ENCODE measurements at places on chromosomes 3 and 15.

DNA sequence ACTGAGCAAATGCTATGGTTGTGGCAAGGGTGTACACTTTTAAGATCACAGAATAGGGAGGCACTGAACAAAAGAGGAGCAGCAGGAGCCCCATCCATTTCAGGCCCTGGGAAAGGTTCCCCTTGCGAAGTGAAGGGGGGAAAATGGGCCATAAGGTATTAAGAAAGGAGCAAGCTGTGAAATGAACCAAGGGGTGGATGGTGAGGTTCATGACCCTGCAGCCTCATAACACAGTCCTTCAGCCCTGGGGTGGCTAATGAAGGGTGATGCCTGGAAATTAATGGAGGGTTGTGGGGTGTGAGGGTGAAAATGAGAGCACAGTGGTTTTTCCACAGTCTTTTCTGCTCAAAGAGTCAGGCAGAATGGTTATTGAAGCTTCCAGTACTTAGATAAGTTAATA is 150.1 kb downstream of the PDZRN3 start:
- DNase-seq, result no peak

DNA sequence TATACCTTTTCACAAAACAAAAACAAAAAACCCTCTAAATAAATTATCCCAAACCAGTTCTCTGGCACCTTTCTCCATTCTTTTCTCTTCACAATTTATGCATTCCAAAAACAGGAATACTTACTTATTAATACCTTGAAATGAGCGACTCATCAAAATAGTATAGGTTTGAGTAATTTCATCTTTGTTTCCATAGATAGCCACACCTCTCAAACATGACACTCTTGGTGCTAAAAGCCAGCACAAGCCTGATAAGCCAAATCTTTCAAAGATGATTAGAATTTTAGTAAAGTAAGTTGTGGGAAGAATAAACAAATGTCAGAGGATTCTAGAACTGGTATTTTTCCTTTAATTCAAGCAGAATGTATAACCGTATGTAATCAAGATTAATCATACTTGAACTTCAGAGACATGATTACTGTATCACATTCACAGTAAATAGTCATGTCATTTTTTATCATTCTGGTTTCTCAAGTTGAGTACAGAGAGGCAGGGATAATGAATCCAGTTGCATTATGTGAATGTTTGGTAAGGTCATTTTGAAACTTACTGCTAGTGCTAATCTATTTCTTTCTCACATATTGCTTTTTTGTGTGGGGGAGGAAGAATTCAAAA is 12.1 kb upstream of the WDR5B start:
- DNase-seq, result no peak

DNA sequence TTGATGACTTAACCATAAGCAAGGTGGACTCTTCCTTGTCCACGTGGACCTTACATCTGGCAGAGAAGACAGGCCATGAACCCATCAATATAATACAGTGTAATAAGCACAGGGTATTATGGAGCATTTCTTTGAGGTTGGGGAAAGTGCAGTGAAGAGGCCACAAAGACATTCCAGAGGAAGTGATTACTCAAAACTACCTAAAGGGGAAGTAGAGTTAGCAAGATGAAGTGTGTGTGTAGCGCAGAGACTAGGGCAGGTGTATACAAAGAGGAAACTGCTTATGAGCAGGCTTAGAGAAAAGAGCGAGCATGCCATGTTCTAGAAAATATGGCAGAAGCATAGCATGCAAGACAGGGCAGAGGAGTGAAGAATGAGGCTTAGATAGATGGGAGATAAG is 17.9 kb downstream of the CP start:
- DNase-seq, result no peak

- no peak for DNase-seq
Measured at GRCh38 chr15:58017869-58018268, 47.6 kb downstream of the ALDH1A2 start.

GRCh38 chr3:901953-902778 is 190.7 kb upstream of the CNTN6 start:
- DNase-seq, result no peak
